Mucosa of descending colon (tissue), 3 donors: ENCODE measurements at places on chromosomes 2 and 18. TPM values are rescaled to one million over a fixed set of nuclear protein-coding genes. Genes with fewer than 3 reads are reported as not detected.

DNA sequence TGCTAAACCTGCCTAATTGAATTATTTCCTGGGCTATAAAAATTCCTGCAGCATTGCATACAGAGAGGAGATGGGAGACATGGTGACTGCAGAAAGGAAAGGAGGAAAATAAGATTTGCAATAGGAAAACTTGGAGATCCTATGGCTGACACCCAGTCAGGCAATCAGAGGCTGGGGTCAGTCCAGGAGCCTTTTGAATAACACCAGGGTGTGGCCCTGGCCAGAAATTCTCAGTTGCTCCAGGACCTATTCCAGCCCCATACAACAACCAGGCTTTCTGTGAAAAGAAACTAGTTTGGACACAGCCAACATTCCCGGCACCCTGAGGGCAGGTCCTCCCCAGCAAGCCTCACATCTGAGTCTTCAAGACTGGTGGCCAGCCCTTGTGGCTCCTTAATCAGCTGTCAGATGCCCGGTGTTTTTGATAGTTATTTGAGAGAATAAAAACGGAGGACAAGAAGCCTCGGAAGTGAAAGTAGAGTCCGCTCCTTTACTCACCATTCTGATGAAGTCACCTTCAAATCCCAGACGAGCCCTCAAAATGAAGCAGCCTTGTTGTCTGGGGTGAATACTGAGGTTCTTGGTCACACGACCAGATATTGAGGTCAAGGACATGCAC lies 31.1 kb upstream of the GMCL1 start:
- DNase-seq, result no peak

DNA sequence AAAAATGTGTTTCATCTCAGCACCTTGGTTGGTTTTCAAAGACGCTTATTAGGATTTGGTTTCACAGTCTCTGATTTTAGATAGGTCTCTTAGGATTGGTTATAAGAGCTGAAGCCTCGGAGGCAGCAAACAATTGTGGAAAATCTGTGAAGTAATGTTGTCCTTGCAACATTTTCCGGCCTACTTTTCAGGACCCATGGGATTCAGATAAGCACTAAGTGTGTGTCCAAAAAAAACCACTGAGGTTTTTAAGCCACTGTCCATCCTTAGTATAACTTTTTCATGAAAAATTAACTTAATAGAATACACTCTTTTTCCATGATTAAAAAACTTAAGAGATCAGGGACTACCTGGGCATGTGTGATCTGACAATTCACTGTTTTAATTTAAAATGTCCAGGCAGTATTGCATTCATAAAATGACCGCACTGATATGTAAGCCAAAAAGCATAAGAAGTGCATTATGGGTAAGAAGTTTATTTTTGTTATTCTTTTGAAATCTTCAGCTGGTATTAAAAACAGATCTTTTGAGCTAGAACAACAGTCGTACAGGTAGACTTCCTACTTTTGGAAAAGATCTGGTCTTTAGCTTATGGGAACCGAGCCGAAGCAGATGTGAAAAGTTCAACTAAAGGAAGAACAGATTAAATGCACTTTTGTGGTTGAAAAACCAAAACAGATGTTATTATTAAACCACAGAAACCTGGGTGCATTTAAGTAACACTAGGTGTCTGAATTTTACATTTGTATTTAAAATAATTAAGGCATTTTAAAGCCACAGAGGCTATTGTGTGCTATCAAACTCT lies 479.4 kb upstream of the ZEB2 start:
- DNase-seq, result no peak

DNA sequence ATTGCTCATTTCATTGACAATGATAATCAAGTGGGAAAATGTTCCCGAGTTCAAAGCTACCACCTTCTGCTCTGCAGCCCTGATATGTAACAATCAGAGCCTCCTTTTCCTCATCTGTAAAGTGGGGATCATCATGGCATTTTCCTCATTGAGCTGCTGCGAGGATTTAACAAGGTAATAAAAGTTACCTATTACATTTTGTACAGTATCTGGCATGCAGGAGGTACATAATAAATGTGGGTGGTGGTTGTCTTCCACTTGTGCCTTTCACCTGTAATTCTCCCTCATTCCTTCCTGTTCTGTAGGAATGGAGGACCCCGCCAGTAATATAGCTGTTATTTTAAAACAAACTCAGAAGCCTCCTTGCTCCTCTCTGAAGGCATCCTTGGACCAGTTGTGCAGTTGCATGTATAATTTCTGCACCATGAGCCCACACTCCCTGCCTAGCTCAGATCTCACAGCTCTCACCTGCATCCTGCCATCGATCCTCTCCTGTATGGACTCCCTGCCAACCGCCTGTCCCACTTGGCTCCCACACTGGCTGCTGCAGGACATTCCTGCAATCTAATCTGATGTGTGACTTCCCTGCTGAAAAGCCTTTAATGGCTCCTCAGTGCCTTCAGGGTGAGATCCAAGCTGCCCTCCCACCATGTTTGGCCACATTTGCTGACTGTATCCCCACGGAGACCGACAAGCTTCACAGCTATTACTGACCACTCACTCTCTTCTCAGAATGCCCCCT lies 350.4 kb downstream of the EN1 start:
- DNase-seq, result peak; percentile 53

IL36G gene
- total RNA-seq, result not detected

DNA sequence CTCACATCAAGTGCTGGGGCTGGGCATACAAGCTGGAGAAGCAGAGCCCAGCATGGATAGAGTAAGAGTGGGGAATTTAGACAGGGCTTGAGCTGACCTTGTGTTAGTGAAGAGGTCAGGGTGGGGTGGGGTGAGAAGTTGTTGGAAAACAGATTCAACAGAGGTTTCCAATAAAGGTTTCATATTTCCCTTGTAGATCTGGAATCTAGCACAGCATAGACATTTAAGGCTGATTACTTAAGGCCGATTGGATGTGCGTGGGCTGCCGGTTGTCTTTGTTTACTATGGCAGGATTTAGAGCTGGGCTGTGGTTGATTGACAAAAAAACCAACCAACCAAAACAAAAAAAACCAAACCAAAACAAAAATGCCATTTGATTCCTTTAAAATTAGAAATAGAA lies 114.9 kb upstream of the SEC11C start:
- DNase-seq, result no peak

PSMG2 gene
- total RNA-seq, result 73.8 TPM

UCN gene
- total RNA-seq, result 1.2 TPM

- no peak for DNase-seq
These were observed 538.7 kb downstream of the CMPK2 start for GRCh38 chr2:6326958-6327357.

IL18R1 gene
- total RNA-seq, result 6.1 TPM

C1QL2 gene
- not detected for total RNA-seq

ERBB4 gene
- 0.05 TPM for total RNA-seq

DLX1 gene
- 0.14 TPM for total RNA-seq

DNA sequence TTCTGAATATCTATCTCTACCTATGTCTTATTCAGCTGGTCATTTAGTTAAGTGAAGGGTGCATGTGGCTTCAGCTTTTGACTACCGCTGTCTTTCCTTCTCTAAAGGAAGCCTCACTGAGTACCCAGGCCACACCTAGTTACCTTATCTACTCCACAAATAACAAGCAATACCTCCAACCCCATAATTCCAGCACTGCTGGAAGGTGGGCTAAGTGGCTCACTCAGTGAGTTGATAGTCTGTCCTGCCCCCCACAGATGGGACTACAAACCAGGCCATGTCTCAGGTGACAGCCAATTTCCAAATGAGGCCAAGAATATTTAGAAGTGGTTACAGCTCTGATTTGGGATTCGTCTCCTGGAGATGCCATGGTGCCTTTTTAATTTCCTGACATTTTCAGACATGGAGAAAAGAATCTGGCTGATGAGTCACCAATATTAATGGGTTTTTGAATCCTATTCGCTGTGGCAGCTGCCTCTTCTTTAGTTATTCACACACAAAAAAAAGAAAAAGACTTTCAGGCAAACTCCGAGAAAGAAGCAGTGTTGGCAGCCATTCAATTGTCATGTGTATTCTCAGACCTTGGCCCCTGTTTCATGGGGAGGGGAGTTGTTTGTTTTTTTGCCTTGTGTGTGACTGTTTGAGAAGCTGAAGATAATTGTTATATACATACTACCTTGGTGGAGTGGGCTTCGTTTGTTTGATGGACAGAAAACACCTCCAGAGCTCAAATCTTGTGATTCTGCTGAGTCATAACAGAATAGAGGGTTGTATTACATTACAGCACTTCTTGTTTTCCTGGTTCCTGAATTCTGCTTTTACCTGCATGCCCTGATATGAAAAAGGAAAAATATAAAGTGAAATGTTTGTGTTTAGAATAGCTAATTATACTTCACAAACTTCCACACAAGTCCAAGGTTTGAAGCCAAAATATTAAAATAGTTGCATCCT lies 64.2 kb downstream of the SCG2 start:
- DNase-seq, result no peak

DNA sequence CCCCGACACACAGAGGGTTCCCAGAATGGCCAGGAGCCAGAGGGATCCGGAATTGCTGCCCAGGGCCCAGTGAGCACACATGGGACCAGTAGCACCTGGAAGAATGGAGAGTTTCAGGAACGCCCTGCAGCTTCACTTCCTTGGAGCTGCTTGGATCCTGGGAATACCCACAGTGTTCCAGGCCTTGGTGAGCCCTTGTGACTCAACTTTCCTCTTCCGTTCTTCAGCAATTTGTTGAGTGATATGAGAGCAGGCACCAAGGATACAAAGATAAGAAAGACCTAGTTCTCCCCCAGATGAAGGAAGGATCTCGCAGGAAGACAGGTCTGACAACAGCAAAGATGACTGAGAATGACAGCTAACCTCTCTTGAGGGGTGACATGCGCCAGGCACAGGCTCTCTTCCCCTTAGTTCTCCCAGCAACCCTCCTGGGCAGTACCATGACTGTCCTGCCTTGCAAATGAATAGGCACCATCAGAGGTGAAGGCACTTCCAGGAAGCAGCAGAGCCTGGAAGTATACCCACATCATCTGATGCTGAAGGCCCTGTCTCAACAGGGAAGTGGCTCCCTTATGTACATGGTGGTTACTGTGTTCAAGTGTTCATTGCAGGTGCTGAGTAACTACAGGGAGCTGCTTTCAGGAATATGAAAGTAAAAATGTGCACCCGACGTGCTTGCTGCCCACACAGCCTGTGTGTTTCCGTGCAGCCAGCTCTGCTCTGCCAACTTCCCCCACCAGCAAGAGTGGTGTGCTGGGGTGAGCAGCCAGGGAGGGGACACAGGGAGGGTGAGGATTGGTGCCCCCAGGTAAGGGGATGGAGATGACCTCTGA lies 116.2 kb downstream of the STPG4 start:
- no peak for DNase-seq
